ENCODE measurements at places on chromosomes 1 and 21.

DNA sequence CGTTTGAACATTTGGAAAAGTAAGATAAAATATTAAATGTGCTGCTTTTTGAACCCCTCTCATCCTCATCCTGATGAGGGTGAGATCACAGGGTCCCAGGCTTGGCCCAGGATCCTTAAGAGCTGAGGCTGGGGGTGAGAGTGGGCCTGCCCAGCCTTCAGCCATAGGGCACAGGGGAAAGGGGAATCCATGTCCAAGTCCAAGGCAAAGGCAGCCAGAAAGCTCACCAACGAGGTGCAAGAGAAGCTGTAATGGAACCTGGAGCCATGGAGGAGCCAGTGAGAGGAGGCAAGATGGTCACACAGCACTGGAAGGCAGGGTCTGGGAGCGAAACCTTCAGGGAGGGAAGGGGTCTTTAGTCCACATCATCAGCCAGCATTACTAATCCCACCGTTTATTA lies 191.9 kb downstream of the RRAGC start:
- DNase-seq, result no peak

DNA sequence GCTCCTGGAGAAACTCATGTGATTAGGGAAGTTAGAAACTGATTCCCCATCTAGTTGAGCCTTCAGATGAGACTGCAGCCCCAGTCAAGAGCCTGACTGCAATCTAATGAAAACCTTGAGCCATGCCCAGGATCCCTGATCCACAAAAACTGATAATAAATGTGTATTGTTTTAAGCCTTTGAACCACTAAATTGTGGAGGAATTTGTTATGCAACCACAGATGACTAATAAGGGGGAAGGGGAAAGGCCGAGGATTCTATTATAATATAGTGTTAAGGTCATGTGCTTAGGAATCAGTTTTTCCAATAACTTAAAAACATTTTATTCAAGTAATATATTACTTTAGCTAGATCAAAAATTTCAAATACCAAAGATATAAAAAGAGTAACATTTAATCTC lies 52.8 kb upstream of the USP25 start:
- peak; percentile 20 for DNase-seq

- no peak for DNase-seq
These were observed 41.9 kb downstream of the ASTN1 start for GRCh38 chr1:177122461-177123251.

DNA sequence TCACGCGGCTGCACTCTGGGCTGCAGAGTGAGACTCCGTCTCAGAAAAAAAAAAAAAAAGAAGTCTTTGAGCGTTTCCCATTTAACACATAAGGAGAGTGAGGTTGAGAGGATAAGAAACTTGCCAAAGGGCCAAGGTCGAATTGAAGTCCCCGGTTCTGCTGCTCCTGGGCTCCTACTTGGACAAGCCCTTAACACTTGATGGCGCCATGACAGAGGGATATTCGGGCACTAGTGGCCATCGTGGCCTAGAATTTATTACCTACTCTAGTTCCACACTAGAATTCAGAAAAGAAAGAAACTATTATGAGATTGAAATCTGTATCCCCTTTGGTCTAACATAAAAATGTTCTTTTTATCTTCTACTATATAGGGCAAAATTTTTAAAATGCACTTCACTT lies 65.7 kb upstream of the NEK2 start:
- DNase-seq, result no peak

DNA sequence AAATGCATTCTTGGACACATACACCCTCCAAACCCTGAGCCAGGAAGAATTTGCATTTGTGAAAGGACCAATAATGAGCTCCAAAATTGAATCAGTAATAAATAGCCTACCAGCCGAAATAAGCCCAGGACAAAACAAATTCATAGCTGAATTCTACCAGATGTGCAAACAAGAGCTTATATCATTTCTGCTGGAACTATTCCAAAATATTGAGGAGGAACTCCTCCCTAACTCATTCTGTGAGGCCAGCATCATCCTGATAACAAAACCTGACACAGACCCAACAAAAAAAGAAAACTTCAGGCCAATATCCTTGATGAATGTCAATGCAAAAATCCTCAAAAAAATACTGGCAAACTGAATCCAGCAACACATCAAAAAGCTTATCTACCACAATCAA lies 6.7 kb downstream of the SPRR2E start:
- no peak for DNase-seq

- peak; percentile 73 for DNase-seq
These were observed 78.4 kb upstream of the GPR88 start for GRCh38 chr1:100459358-100460114.

DNA sequence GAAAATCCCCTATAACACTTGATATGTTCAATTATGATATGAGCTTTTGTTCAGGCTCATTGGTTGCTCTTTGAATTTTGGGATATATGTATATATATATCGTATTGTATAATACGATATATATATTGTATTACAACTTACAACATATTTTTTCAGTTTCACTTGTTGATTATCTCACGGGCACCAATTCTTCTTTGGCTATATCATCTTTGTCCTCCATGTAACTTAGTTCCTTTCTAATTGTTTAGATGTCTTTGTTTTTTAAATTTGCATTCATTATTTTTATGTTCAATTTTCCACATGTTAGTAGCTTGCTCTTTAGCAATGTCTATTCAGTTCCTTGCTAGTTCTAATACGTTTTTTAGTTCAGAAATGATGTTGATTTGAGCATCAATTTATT lies 150.0 kb downstream of the BACH1 start:
- DNase-seq, result no peak

DNA sequence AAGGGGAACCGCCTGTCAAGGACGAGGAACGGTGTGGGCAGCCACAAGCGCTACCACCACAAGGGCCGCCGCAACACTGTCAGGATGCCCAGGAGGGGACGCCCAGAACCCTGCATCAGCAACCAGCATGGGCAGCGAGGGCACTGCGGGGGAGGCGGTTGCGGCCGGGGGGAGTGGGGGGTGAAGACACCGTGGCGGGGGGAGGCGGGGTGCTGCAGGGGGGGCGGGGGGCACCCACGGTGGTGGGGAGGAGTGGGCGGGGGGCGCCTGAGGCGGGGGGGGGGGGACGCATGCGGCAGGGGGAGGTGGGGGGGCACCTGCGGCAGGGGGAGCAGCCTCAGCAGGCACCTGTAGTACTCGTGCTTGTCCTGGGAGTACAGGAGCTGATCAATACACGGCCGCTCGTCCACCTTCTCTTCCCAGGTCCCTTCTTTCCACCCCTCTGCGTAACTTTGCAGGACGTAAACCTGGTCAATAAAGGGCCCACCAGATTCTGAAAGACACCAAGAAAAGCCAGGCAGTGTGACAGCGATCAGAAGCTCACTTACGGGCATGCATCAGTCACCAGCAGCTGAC lies 4.6 kb downstream of the POFUT2 start:
- no peak for DNase-seq

GRCh38 chr1:9842073-9842711 lies 18.4 kb upstream of the CLSTN1 start:
- no peak for DNase-seq

DNA sequence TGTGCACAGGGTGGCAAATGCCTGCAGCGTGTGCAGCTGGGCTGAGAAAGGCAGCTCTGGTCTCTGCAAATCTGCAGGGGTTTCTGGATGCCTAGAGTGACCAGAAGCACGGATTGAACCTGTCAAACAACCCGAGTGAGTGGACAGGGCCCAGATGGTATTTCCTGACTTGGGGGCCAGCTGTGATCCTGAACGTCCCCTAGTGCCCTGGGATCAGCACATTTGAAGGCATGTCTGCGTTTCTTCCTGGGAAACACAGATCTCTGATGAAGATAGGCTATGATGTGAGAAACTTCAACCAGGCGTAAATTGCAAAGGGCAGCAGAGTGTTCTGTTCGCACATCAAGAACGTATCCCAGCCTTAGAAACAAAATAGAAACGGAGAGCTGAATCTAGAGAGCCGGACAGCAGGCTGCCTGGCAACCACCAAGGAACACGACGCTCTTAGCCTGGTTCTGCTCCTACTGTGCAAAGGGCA lies 163.1 kb downstream of the KCNJ6 start:
- no peak for DNase-seq

DNA sequence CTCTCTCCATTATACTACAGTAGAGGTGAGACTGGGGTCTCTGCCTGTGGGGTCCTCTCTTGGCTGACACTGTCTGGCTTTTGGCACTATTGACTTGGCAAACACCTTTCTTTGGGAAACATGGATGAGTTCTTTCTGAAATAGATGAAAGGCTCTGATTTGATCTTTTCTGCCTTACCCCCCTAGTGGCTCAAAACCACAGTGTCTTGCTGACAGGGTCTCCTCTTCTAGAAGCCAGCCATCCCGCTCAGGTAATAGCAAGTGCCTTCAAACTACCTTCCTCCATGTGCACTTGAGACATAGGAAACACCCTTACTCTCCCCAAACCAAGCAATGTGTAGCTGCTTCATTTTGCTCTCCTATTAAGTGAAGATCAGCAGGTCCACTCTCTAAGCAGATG lies 260.4 kb downstream of the BRINP2 start:
- DNase-seq, result no peak

DNA sequence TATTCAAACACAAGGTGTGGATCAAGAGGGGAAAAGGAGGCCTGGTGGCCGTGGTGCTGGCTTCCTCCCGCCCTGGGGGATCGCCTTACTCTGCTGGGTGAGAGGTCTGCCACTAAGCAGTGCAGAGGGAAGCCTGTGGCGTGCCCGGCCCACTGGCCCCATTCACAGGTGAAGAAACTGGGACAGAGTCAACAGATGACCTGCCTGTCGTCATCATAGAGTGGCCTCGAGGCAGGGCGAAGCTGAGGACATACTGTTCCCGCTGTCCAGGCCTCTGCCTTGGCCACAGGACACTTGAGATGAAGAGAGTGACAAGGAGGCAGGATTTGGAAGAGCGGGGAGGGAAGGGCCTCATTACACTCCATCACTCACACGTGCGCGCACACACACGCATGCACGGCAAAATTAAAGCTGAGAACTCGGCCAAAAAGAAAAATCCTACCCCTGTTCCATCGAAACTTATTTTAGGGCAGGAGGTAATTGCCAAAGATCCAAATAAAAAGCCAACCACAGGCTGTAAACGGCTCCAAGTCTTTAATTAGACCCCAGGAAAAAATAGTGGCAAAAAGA lies 50.5 kb downstream of the CASZ1 start:
- DNase-seq, result no peak

DNA sequence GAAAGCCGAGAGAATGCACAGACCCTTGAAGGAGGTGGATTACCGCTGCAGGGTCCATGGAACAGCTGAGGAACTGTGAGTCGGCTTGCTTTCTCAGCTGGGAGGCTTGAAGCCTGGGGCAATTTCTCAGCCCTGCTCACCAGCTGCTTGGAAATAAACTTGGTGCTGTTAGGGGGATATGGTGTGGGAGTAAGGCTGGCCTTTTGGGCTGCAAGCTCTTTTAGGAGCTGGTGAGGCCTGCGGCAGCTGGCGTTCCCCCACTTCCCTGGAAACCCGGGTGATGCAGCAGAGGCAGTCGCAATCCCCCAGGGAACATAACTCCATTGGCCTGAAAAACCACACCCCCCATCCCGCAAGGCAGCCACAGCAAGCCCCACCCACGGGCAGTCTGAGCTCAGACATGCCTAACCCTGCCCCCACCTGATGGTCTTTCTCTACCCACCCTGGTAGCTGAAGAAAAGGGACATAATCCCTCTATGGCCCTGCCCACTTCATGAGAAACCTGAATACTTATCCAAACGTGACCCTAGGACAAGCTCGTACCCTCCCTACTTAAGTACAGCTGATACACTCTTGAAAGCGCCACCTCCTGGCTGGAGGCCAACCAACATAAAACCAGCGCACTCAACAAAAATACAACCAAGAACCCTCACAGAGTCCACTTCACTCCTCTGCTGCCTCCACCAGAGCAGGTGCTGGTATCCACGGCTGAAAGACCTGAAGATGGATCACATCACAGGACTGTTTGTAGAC lies 1995.8 kb downstream of the NCAM2 start:
- DNase-seq, result no peak

- no peak for DNase-seq
These were observed 90.0 kb upstream of the LYPLAL1 start for GRCh38 chr1:219083631-219084030.

DNA sequence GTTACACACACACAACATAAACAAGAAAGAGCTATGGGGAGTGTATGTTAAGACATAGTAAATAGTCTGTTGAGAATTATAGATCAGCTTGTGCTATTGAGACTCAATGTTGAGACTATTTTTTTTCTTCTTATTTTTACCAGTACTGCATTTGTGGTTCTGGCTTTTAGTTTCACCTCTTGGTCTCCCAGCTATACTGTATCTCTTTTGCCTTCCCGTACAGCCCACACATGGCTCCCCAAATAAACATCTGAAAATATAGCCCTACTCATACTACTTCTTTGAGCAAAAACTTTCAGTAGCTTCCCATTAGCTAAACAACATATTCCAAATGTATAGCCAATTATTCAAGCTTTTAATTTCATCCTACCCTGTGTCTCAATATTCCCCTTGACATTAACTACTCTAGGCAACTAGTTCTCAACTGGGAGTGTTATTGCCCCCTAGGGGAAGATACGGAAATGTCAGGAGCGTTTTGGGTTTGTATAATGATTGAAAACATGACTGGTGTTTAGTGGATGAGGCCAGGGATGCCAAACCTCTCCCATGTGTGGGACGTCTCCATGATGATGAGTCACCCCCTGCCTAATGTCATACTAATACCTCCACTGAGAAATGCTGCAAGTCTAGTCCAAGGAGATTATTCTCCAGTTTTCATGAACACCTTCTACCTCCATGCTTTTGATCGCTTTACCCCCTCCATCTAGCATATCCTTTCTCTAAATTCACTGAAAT lies 6.8 kb downstream of the RPE65 start:
- peak; percentile 84 for DNase-seq

Measured in foreskin fibroblast (primary cell).